ENCODE measurements at places on chromosomes 16 and 17.
A peak's percentile ranks its signal among the peaks of the same experiment; 100 is the strongest.

GRCh38 chr17:48930435-48930873 is 14.2 kb downstream of the SNF8 start:
- DNase-seq = no peak

DNA sequence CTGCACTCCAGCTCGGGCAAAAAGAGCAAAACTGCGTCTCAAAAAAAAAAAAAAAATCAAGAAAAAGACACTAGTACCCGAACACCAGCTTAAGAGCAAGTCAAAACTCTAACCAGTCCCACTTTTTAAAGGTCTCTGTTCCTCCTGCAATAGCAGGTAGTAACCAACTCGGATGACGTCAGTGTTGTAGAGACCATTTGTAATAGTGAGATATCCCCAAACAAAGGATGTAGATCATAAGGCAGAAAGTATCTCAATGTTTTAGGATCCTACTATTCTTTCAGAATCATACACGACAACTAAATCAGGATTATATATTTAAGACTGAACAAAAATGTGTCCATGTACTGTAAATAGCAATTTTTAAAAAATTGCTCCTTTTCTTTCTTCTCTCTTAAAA is 2.4 kb downstream of the JPT1 start:
- no peak for DNase-seq

- no peak for DNase-seq
These were observed 26.5 kb upstream of the XYLT2 start for GRCh38 chr17:50319306-50320004.

DNA sequence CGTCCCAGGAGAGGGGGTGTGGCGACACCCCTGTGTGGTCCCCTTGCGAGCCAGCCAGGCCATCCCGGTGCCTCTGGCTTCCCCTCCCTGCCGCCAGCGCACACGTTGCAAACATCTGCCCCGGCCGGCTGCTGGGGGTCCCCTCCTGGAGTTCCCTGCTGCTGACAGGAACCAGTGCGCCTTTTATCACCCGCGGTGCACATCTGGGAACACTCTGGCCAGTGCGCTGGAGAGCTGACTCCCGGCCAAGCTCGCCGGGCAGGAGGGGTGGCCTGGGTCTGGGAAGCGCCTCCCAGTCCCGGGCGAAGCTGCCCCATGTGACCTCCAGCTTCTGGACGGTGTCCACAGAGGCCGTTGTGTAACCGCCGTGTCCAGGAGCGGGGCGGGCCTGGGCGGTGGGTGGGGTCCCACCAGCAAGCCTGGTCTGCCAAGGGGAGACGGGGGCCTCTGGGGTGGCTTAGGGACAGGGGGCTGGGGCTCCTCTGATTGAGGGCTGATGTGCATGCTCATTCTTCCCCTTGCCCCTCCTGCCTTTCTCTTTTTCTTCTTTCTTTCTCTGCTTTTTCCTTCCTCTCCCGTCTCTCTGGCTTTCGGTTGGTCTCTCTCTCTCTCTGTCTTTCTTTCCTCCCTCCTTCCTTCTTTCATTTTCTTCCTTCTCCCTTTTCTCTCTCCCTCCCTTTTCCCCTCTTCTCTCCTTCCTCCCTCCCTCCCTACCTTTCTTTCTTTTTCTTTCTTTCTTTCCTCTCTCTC is 25.2 kb upstream of the CIBAR2 start:
- DNase-seq = no peak

- peak; percentile 23 for DNase-seq
These were observed 22.6 kb downstream of the CNTNAP1 start for GRCh38 chr17:42704837-42705494.

DNA sequence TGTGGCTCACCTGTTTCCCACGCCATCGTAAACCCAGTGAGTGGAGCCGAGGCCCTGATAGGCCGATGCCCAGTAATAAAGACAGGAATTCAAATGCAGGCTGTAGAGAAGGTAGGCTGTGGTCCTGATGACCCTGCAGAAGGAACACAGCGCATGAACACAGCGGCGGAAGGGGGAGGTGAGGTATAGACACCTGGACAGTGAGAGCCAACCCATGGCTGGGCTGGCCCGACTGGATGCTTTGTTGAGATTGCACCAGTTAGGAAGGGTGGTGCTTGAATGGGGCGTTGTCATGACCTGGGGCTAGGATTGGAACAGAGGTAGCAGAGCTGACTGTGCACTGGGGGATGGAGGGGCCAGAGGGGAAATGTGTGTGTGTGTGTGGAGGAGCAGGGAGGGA is 59.2 kb downstream of the CNGB1 start:
- DNase-seq = no peak

GRCh38 chr17:11240841-11241610 is at the start of gene SHISA6:
TSS of gene SHISA6 (plus strand) at chr17:11241213.
- no peak for DNase-seq

DNA sequence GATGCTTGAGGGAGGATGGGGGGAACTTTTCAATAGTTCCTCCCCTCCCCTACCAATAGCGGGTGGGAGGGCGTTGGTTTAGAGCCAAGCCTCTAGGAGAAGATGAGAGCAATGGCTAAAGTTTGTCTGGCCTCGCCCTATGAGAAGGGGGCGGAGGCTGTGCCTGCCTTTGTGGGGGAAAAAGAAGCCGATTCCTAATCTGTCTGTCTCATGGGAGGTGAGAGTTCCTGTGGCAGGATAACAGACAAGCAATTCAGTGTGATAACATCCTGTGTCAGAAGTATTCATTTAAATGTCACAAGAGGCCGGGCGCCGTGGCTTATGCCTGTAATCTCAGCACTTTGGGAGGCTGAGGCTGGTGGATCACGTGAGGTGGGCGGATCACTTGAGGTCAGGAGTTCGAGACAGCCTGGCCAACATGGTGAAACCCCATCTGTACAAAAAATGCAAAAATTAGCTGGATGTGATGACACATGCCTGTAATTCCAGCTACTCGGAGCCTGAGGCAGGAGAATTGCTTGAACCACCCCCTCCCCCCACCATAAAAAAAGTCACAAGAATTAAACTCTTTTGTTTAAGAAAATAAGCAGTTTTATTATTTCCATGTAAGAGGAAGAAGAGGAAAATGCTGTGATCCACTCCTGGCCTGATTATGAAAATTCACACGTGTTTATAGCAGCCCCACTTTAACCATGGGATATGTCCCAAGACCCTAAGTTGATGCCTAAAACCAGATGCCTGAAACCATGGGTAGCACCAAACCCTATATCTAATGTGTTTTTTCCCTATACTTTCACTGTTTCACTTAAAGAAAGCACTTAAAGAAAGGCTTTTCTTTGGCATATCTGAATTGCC is 1.7 kb downstream of the SLFN5 start:
- DNase-seq = peak; percentile 83

DNA sequence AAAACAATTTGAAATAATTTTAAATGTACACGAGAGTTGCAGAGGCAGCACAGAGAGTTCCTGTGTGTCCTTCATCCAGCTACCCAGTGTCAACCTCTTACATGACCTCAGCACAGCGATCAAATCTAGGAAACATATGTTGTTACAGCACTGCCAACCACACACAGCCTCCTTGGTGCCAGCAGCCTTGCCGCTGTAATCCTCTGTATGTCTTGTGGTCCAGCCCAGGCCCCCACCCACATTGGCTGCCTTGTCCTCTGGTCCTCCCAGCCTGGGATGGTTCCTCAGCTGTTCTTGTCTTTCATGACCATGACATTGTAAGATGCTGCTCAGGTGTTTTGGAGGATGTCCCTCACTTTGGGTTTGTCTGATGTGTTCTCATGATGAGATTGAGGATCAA is 178.0 kb downstream of the RPTOR start:
- DNase-seq = no peak

- no peak for DNase-seq
These were observed 295.0 kb downstream of the CEP112 start for GRCh38 chr17:65896889-65897288.

DNA sequence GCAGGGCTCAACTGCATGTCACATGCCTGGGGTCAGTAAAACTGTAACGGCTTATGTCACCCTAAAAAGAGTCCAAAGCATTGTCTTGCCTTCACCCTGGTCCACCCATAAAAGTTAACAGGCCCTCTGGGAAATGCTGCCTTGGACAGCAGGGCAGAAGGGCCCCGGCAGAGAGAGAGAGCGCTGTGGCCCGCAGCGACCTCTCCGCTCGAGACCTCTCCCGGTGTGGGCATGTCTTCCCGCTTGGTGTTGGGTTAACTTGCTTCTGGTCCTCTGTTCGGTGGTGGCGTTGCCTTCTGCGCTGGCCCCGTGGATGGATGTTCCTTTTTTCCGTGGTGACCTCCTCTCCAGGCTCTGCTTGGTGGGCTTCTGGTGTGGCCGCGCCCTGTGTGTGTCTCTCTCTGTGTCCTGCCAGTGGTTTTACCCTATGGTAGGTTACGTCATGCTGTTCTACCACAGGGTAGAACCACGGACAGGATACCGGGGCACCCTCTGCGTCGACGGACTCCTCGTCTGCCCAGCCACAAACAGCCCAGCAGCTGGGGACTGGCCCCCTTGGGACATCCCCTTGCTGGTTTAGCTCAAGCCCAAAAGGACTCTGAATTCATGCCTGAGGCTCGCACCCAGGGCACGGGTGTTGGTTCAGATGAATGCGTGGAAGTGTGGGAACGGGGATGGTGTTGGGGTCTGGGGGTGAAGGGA is 18.3 kb upstream of the CLEC18A start:
- no peak for DNase-seq

GRCh38 chr17:81960130-81960958 is 643 bp downstream of the NOTUM start:
- no peak for DNase-seq

- DNase-seq = no peak
These were observed 32.1 kb downstream of the HELZ start for GRCh38 chr17:67212714-67213417.

DNA sequence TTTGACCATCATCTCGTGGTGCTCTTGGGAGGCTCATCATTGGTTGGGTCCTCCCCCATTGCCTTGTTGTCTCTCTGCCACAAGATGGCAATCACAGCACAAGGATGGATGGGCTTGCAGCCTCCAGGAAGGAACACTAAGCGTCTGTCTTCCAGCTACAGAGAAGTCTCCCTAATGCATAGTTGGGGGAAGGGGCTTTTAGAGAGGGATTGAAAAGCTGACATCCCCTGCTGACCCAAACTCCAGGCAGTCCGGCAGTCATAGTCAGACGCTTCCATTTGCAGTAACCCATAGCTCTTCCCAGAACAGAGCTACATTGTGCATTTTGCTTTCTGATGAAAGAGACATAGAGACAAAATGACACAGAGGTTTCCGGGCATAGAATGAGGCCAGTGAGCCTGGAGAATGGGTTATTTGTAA is 111.4 kb downstream of the UTP18 start:
- DNase-seq = no peak

GRCh38 chr16:46974352-46974751 is 878 bp upstream of the DNAJA2 start:
- no peak for DNase-seq

DNA sequence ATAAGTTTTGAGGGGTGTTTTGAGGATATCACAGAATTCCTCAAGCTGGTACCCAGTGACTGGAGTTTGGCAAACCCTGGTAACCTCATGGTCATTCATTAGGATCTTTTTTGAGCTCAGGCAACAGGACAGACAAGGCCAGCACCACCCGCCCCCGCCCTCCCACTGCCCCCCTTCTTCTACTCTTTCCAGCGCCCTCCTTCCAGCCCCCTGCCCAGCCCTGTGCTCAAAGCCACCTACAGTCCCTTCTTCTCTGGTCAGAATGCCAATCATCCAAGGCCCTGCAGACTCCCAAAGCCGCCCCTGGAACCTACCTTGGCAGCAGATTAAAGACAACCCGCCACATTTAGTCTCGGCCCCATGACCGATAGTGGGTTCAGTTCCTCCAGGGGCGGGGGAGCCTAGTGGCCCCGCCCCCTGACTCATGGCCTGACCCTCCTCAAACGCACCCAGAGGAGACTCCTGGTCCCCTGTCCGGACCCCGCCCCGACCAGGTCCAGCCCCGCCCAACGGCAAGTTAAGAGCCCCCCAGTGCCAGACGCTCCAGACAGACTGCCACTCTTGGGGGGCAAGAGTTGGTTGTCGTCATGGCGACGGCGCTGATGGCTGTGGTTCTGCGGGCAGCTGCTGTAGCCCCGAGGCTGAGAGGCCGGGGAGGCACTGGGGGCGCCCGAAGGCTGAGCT is at the start of gene NAGS:
Gene NAGS (plus strand): TSS at position 546 of the 684 bp plus-strand sequence. CDS start 42 bp downstream, at position 588.
- DNase-seq = no peak

GRCh38 chr17:9244066-9245052 is 223.0 kb downstream of the NTN1 start:
- no peak for DNase-seq

Measured in activated CD4-positive, alpha-beta T cell treated with anti-CD3 and anti-CD28 coated beads for 24 hours (primary cell).